GM12864 (cell line): ENCODE measurements at places on chromosomes 4 and X.

DNA sequence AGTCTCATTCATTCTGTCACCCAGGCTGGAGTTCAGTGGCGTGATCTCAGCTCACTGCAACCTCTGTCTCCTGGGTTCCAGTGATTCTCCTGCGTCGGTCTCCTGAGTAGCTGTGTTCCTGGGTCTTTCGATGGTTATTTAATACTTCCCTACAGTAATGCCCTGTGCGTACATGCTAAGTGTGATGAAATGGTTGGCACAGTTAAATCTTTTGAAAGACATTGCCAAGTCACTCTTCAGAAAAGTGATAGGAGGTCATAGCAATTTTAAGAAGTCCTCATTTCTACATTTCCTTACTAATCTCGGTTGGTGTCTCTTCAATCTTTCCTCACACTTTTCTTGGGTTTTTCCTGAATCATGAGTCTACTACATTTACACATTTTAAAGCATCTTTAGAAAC is 14.4 kb downstream of the HTT-AS start:
- DNase-seq, result no peak

GRCh38 chr4:26081795-26082498 is 167.9 kb downstream of the SMIM20 start:
- no peak for DNase-seq

DNA sequence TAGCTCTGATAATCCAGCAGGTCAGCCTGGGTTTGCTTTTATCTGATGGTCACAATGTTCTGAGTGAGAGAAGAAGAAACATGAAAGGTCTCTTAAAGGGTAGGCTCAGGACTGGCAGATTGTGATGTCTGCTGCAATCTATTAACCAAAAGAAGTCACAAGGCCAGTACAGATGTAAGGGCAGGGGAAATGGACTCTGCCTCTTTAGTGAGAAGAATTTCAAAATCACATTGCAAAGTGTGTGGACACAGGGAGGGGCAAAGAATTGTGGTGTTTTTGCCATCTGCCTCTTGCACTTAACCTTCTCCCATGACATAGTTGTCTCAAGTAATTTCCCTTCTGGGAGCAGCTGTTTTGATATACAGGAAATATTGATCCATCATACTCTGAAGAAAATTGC is 40.9 kb downstream of the IL1RAPL1 start:
- DNase-seq, result no peak

DNA sequence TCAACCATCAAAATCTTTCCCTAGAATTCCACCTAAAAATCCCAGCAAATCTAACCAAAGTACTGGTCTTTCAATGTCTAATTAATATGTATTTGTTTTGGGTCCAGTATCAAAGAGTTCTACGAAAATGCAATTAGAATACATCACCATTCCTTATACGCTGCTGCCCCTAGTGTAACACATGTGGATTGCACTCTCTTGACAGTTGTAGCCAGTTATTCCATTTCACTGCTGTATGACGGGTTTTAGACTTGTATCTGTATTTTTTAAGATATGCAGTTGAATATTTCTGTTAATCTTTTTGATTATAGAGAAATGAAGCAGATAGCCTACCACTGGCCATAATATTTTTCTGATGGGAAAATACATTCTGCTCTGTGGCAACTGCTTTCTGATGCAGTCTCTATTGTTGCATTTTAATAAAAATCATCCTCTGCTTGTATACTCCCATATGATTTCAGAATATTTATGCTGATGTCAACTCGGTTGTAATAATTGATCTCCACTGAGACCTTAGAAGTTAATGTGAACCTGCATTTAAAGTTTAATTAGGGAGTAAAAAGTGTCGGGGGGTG is 17.1 kb upstream of the PAGE2B start:
- peak; percentile 4 for DNase-seq

GRCh38 chr4:5142726-5143125 is 91.4 kb downstream of the STK32B start:
- DNase-seq, result no peak
